ENCODE measurements at places on chromosomes 3 and 15.
A peak's percentile ranks its signal among the peaks of the same experiment; 100 is the strongest.

DNA sequence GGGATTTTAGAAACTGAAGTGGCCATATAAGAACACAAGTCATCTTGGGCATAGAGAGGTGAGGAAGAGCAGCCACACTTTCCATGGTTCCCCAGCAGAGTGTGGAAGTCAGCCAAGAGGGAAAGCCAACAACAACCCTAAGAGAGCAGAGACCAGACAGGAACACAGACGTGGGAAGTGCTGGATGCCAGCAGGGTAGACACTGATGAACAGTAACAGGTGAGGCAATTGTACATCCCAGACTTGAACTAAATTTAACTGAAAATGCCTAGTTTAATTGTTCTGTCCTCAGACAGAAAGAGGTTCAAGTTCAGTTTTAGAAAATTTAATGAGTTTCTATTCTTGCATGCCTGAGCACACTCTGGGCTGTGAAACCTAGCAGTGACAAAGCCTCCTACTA, 212.1 kb downstream of the ATP8B4 start:
- H3K27me3 ChIP-seq, result no peaks in the 10 kb centered on the region
- DNase-seq, result no peak
- H3K4me1 ChIP-seq, result peaks cover 2% of the 10 kb centered on the region
- no peak overlapping the region for H3K4me3 ChIP-seq

DNA sequence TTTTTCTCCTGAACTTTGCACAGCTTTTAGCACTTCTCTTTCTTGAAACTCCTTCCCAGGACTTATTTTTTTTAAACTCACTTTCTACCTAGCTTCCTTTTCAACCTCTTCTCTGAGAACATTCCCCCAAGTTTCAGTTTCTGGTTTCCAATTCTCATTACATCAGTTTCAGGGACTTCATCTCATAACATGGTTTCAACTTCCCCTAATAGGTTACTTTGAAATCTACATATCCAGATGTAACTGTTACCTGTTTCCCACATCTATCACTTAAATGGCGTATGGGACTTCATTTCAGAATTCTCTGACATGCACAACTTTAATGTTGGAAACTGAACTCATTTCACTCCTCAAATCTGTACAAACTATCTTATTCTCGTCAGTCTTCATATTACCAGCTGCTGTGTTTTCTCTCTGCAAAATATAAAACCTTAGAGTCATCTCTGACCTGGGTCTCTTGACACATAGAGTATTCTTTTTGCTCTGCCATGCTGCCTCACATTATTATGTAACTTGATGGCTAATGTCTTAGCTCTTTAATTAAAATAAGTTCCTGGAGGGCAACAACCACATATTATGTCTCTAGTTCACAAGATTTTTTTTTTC, 58.4 kb downstream of the NME9 start:
- H3K4me3 ChIP-seq, result no peak overlapping the region
- no peaks in the 10 kb centered on the region for H3K27me3 ChIP-seq
- DNase-seq, result no peak
- H3K4me1 ChIP-seq, result no peaks in the 10 kb centered on the region
- H3K27ac ChIP-seq, result no peak overlapping the region

DNA sequence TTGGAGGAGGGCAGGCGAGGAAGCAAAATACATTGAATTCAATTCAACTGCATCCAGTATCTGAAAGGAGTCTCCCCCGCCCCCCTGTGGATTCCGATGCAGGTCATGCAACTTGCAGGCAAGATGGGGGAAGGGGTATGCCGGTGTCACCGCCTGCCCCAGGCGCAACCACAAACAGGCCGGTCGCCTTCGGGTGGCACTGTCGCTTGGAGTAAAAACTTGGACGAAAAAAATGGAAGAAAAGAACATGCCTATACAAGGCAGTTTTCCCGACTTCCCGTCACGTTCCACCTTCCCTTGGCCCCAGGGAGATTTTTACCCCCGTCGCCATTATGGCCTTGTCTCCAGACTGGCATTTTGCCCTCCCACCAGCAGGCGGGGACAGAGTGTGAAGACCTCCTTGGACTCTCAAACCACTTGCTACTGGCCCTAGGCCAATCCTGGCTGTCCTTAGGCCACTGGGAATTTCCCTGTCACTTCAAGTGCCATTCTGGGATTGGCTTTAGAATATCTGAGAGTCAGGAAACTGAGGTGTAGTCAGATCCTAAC, 1.6 kb upstream of the NTRK3 start:
- no peaks in the 10 kb centered on the region for H3K36me3 ChIP-seq
- DNase-seq, result peak; percentile 90
- H3K27me3 ChIP-seq, result no peaks in the 10 kb centered on the region
- H3K27ac ChIP-seq, result peak overlapping the region; percentile 86

- no peaks in the 10 kb centered on the region for H3K27me3 ChIP-seq
- H3K27ac ChIP-seq, result no peak overlapping the region
- H3K4me3 ChIP-seq, result no peak overlapping the region
- no peaks in the 10 kb centered on the region for H3K4me1 ChIP-seq
- H3K36me3 ChIP-seq, result no peaks in the 10 kb centered on the region
- DNase-seq, result no peak
These were observed 42.2 kb upstream of the MRPS22 start for GRCh38 chr3:139301654-139302053.

- H3K36me3 ChIP-seq, result no peaks in the 10 kb centered on the region
- H3K27ac ChIP-seq, result no peak overlapping the region
- DNase-seq, result no peak
- H3K27me3 ChIP-seq, result no peaks in the 10 kb centered on the region
These were observed 21.2 kb upstream of the MTMR14 start for GRCh38 chr3:9627901-9628633.

DNA sequence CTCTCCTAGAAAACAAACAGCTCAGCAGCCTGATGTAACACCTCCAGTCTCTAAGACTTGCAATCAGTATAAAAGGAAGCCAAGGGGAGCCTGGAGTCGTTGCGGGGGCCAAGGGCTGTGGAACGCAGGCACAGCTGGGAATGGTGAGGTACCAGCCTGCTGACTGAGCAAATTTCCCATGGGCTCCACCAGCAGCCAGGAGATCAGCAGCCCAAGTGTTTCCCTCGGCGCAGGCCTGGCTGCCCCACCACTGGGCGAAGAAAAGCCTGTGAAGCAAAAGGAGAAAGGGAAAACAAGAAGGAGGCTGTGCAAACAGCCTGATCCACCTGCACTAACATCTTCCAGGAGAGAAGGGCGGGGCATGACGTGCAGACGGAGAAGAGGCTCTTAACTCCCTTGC, 155.3 kb downstream of the SHQ1 start:
- H3K27me3 ChIP-seq, result no peaks in the 10 kb centered on the region
- no peak overlapping the region for H3K4me3 ChIP-seq
- no peaks in the 10 kb centered on the region for H3K36me3 ChIP-seq
- DNase-seq, result no peak
